ENCODE measurements at places on chromosomes 1 and 21.

- DNase-seq: no peak
These were observed 6.7 kb downstream of the HSF2BP start for GRCh38 chr21:43652616-43653015.

GRCh38 chr21:15135867-15136629 lies 71.2 kb upstream of the NRIP1 start:
- DNase-seq: no peak

DNA sequence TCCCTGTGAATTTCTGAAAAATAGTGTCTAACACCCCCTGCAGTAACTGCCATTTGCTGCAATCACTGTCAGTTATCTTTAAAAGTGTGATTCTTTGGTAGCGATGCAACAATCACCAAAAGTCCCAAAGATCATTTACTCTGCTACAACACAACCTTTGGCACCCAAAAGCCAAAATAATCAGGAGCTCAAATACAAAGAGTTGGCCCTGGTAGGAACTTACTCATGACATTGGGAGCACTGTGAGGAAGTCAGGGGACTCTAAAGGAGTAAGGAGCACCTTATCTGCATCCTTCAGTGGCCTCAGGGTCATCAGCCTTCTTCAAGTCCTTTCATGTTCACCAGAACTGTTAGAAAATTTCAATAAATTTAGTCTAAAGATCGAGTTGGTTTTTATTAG lies 54.6 kb downstream of the SLC16A1 start:
- DNase-seq: no peak

- DNase-seq: no peak
These were observed 30.2 kb downstream of the ODF2L start for GRCh38 chr1:86365896-86366295.

Data from NAMALWA (cell line).